ENCODE measurements at places on chromosomes 3 and 15. TPM values are rescaled to one million over a fixed set of nuclear protein-coding genes. Genes with fewer than 3 reads are reported as not detected.

The ERICH6 gene
- not detected for total RNA-seq

The TMC3 gene
- total RNA-seq: not detected

The GP5 gene
- total RNA-seq: 2.2 TPM

DNA sequence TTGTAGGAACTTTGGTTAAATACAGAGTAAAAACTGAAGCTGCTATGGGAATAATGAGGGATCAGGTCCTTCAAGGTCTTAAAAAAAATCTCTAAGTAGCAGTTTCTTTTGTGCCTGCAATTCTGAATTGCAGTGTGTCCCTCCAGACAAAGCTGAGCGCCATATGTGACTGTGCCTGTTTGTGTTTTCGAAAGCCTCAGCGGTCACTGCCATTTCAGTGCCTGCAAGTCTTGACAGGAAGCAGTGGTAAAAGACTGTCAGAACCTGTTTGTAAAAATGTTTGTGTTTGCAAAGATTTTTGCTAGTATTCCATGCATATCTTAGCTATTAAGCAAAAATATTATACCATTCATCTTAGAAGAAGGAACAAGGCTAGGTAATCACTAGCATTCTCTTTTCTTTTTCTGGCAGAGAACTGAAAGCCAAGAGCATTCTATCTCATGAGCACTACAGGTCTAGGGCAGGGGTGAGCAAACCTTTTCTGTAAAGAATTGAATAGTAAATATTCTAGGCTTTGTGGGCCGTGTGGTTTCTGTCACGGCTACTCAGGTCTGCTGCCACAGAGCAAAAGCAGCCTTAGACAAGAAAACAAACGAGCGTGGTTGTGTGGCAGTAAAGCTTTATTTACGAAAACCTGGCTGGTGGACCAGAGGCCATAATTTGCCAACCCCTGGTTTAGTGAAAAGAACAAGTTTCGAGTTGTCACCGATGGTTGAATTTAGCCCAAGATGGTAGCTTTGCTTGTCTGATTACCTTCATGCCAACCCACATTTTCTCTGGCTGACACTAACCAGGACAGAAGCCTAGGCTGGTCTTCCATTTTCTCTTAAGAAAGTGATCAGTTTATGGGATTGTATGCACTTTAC, 134.4 kb downstream of the CACNA1D start:
- no peak overlapping the region for H3K27ac ChIP-seq
- H3K27me3 ChIP-seq: peaks cover 3% of the 10 kb centered on the region

DNA sequence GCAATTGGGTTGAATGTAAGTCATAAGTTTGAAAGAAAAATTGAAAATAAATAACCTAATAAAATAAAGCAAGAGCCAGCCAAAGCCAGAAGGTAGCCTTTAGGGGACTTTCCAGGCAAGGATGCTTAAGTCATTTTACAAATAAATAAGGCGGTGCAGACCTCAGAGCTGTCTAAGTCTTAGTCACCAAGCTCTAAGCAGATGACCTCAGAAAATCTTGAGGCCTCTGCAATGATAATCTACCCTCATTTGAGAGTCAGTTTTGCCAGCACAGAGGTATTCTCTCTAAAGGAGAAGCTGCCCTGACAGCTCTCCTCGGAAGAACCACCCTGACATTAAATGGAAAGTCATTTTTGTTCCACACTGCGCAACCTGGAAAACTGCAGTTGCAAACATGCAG, 113.9 kb downstream of the OXNAD1 start:
- H3K4me3 ChIP-seq: no peak overlapping the region
- peaks cover 61% of the 10 kb centered on the region for H3K4me1 ChIP-seq
- no peak for DNase-seq
- H3K36me3 ChIP-seq: peaks cover 70% of the 10 kb centered on the region
- no peaks in the 10 kb centered on the region for H3K27me3 ChIP-seq
- peak overlapping the region; percentile 82 for H3K27ac ChIP-seq

DNA sequence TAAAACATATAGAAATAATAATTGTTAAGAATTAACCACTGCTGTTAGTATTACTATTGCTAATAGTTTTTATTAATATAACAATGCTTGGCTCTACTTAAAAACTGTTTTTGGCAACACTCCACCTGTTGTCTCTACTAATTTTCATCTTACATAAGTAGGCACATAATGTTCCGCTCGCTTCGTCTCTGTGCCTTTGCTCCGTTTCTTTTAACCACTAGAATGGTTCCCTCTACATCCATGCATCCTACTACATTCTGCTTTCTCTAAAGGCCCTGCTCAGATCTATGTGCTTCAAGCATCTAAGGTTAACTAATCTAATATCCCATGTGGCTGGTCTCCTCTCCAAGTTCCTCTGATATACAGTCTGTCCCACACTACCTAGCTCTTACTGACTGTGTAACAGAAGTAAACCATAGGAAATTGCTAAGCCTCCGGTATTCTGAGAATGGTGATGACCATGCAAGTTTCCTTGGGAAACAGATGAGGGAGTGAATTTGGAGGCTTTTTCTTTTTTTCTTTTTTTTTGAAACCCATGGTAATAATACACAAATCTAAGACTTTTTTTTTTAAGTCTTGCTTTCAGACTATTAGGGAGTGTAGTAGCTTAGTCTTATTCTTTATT, 138.3 kb downstream of the P3H2 start:
- H3K4me1 ChIP-seq: no peaks in the 10 kb centered on the region
- peaks cover 10% of the 10 kb centered on the region for H3K27me3 ChIP-seq
- H3K36me3 ChIP-seq: no peaks in the 10 kb centered on the region
- H3K4me3 ChIP-seq: no peak overlapping the region

DNA sequence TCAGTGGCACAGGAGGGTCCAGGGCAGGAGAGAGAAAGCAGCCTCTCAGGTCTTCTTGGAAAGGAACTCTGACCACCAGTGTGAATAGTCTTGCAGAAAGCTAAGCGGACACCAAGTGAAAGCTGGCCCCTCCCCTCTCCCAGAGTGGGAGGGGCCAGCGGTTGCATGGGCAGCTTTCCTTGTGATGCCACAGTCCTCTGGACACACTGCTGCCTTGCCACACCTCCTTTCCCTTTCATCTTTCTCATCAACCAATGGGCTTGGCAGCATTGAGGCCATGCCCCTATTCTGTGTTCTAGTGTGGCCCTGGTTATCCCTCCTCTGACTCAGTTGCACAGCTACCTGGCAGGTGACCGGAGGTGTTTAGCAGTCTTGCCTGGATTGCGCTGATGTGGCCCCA, 49.7 kb upstream of the GOLGA6B start:
- H3K27me3 ChIP-seq: peaks cover 3% of the 10 kb centered on the region
- H3K27ac ChIP-seq: no peak overlapping the region
- H3K36me3 ChIP-seq: no peaks in the 10 kb centered on the region
- DNase-seq: no peak
- H3K4me1 ChIP-seq: no peaks in the 10 kb centered on the region

DNA sequence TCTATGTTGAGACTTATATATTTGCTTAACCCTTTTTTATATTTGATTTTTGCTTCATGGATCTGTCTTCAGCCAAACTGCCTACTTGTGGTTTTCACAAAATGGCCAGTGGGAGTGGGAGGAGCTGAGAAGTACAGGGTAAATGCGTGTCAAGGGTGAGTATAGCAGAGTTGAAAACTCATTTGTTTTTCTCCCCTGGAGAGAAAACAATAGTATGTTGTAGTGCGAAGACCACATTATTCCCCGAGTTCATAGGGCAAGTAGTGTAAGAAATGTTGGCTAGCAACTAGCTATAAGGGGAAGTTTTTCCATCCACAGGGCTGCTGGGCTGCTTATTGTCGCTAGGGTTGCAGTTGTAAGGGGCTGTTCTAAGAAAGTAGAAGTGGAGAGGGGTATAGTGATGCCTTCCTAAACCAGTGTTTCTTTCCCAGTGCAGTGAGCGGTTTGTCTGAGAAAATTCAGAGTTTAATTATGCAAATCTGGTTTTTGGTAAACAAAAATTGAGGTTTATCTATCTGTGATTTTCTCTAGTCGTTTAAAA, 153.8 kb upstream of the AZI2 start:
- H3K4me1 ChIP-seq: no peaks in the 10 kb centered on the region
- no peak overlapping the region for H3K27ac ChIP-seq
- H3K27me3 ChIP-seq: no peaks in the 10 kb centered on the region
- no peak overlapping the region for H3K4me3 ChIP-seq
- H3K36me3 ChIP-seq: no peaks in the 10 kb centered on the region

DNA sequence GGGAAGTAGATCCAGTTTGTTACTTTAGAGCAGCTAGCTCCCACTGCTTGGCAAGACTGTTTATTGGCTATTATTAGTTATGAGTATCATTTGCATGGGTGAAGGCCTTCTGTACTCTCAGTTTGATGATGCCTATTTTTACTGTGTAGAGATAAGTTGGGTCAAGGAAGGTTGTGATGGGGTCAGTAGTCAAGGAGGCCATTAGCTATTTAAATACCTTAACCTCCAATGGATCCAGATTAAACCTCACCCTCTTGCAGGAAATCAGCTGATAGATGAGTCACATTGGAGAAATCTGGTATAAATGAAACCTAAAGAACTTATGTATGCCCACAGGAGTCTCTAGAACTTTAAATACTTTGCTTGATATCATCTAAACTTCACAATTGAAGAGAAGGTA, 45.0 kb downstream of the THBS1 start:
- no peaks in the 10 kb centered on the region for H3K27me3 ChIP-seq
- peaks cover 71% of the 10 kb centered on the region for H3K4me1 ChIP-seq
- peaks cover 30% of the 10 kb centered on the region for H3K36me3 ChIP-seq
- H3K27ac ChIP-seq: peak overlapping the region; percentile 99

DNA sequence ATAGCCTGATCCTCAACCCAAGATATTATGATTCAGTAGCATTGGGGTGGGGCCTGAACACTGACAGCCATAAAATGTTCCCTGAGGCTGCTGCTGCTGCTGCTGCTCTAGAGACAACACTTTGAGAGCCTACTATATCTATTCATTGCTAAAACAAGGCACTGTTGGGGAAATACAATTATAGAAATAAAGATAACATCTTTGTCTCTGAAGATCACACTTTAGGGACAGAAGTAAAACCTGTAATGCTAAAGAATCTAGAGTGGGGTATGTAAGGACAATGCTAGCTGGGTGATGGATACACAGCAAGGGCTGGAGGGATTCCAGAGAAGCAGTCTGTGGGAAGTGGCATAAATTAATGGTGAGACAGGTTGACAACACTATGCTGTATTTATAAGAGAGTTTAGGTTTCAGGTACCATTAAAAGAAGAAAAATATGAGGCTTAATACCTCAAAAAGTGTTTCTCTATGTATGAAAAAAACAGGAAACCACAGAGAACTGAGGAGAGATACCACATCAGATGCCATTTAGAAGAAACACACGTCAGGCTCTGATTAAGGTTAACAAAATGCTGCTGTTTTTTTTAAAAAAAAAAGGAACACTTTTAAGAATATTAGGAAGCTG, 115.9 kb downstream of the CBLB start:
- H3K4me1 ChIP-seq: peaks cover 65% of the 10 kb centered on the region
- peak overlapping the region; percentile 69 for H3K4me3 ChIP-seq
- peak overlapping the region; percentile 96 for H3K27ac ChIP-seq
- no peak for DNase-seq
- H3K27me3 ChIP-seq: no peaks in the 10 kb centered on the region

DNA sequence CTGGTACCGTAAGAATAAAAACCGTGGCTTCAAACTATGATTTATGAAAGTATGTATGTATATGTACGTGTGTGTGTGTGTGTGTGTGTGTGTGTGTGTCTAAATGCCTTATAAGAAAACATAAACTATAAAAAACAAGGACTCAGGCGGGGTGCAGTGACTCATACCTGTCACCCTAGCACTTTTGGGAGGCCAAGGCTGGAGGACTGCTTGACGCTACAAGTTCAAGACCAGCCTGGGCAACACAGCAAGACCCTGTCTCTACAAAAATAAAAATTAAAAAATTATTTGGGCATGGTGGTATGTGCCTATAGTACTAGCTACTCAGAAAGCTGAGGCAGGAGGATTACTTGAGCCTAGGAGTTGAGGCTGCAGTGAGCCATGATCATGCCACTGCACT, 29.1 kb downstream of the CCPG1 start:
- no peak overlapping the region for H3K27ac ChIP-seq
- H3K4me1 ChIP-seq: no peaks in the 10 kb centered on the region
- H3K36me3 ChIP-seq: peaks cover 6% of the 10 kb centered on the region
- no peak for DNase-seq
- no peaks in the 10 kb centered on the region for H3K27me3 ChIP-seq
- no peak overlapping the region for H3K4me3 ChIP-seq

DNA sequence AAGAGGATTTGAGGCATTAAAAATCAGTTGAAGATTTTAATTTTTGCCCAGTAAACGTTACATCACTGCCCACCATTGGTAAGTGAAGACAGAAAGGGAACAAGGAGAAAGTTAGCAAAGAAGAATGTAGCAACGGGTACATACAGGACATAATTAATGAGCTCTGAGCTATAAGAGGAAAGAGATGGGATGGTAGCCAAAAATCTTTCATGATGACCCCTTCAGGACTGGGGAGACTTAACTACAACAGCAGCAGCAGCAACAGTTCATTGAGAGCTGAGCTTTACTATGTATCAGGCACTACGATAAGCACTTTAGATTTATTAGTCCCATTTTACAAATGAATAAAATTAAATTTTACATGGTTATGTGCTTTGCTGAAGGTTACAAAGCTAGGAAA, 18.4 kb downstream of the EMC4 start:
- H3K27me3 ChIP-seq: no peaks in the 10 kb centered on the region
- no peak for DNase-seq
- no peak overlapping the region for H3K4me3 ChIP-seq
- no peak overlapping the region for H3K27ac ChIP-seq
- peaks cover 16% of the 10 kb centered on the region for H3K36me3 ChIP-seq
- H3K4me1 ChIP-seq: peaks cover 16% of the 10 kb centered on the region

- H3K36me3 ChIP-seq: no peaks in the 10 kb centered on the region
- H3K27me3 ChIP-seq: peaks cover 7% of the 10 kb centered on the region
- H3K4me3 ChIP-seq: no peak overlapping the region
- no peak overlapping the region for H3K27ac ChIP-seq
Measured at GRCh38 chr3:119330181-119330580, 36.0 kb downstream of the ARHGAP31 start.

GRCh38 chr15:72733941-72734738, 48.1 kb downstream of the BBS4 start:
- no peak for DNase-seq
- no peak overlapping the region for H3K27ac ChIP-seq
- peaks cover 40% of the 10 kb centered on the region for H3K36me3 ChIP-seq
- H3K27me3 ChIP-seq: no peaks in the 10 kb centered on the region
- H3K4me1 ChIP-seq: peaks cover 6% of the 10 kb centered on the region

GRCh38 chr15:78069462-78070029, 8.0 kb downstream of the TBC1D2B start:
- H3K36me3 ChIP-seq: peaks cover 9% of the 10 kb centered on the region
- no peaks in the 10 kb centered on the region for H3K27me3 ChIP-seq
- H3K4me3 ChIP-seq: peak overlapping the region; percentile 85
- peaks cover 63% of the 10 kb centered on the region for H3K4me1 ChIP-seq
- DNase-seq: no peak

GRCh38 chr3:126442856-126443242, 32.8 kb downstream of the ZXDC start:
- no peaks in the 10 kb centered on the region for H3K27me3 ChIP-seq
- no peak overlapping the region for H3K4me3 ChIP-seq
- no peaks in the 10 kb centered on the region for H3K36me3 ChIP-seq
- H3K27ac ChIP-seq: no peak overlapping the region

- no peak overlapping the region for H3K4me3 ChIP-seq
- H3K27me3 ChIP-seq: no peaks in the 10 kb centered on the region
- no peaks in the 10 kb centered on the region for H3K36me3 ChIP-seq
Measured at GRCh38 chr3:143668924-143669790, 179.1 kb downstream of the SLC9A9 start.
